ENCODE measurements at places on chromosomes 1 and 21.

- no peak for DNase-seq
Measured at GRCh38 chr1:102431253-102431652, 434.5 kb upstream of the OLFM3 start.

DNA sequence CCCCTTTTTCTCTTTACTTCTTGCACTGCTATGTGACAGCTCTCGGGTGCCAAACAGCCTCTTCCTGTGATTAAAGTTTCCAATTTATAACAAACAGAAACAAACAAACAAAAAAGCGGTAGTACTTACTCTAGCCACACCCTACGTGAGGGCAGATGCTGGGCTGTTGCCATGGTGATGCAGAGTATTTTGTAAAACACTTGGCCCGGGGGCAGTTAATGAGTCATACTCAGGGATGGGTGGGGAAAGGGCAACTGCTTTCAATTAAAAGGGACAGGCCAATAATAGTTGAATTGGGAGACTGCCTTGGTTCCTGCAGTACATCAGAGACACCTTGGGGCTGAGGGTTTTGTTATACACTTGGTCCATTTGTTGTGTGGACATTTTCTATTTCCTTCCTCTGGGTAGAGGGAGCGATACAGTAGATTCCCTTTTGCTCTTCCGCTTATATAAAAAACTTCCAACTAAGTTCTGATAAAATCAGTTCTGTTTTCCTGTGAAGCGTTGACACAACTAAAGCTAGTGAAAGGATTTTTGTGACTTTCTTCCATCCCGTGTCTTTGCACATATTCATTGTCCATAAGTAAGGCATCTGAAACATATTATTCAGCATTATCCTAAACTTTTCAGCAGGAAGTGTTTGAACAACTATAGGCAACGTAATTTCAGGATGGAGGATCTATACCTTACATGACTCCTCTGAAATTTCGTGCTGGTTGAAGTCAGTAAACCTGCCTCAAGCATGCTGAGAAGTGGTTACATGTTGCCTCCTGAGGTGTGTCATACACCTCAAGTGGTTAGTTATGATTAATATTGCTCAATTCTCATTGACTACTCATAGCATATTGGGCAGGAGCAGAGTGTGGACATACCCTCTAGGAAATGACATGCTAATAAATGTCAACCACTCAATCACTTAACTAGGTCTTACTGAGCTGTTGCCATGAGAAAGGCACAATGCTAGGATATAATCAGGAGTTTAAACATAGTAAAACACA is 36.7 kb upstream of the THEM4 start:
- DNase-seq, result peak; percentile 77

DNA sequence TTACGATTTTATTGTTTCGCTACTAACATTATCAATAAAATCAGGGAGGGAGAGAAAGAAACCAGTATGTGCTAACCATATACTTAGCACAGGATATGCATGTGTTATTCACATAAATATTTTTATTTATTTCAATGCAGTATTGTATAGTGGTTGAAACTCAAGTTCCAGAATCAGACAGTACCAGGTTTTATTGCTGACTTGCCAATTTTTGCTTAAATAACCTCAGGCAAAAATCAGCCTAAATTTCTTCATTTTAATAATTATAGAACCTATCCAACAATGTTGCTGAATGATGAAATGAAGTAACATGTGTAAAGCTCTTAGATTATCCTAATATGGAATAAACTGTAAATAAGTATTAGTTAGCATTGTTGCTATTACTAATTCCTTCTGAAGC is 61.4 kb upstream of the LRRC7 start:
- no peak for DNase-seq

GRCh38 chr1:180498594-180498993 is 3.8 kb downstream of the ACBD6 start:
- DNase-seq, result no peak

DNA sequence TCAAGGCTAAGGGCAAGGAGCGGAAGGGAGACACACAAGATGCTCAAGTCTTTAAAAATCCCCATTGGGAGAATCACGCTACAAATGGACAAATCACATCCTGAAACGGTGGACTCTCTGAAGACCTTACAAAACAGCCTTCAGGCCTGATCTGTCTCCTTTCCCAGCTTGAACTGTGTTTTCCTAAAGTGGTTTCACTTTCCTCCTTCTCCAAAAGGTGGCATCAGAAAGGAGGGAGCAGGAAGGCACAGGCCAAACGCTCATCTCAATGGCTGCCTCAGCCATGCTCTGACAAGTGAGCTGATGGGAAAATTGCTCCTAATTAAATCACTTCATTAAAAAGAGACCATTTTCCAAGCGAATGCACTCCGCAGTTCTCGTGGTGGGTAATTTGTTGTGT is 47.7 kb downstream of the UTP25 start:
- DNase-seq, result no peak

GRCh38 chr1:5109633-5110032 is 455.2 kb downstream of the AJAP1 start:
- DNase-seq, result no peak
